ENCODE measurements at places on chromosomes 4 and X.

GRCh38 chr4:76674983-76675382, 223.0 kb downstream of the SOWAHB start:
- DNase-seq, result no peak

DNA sequence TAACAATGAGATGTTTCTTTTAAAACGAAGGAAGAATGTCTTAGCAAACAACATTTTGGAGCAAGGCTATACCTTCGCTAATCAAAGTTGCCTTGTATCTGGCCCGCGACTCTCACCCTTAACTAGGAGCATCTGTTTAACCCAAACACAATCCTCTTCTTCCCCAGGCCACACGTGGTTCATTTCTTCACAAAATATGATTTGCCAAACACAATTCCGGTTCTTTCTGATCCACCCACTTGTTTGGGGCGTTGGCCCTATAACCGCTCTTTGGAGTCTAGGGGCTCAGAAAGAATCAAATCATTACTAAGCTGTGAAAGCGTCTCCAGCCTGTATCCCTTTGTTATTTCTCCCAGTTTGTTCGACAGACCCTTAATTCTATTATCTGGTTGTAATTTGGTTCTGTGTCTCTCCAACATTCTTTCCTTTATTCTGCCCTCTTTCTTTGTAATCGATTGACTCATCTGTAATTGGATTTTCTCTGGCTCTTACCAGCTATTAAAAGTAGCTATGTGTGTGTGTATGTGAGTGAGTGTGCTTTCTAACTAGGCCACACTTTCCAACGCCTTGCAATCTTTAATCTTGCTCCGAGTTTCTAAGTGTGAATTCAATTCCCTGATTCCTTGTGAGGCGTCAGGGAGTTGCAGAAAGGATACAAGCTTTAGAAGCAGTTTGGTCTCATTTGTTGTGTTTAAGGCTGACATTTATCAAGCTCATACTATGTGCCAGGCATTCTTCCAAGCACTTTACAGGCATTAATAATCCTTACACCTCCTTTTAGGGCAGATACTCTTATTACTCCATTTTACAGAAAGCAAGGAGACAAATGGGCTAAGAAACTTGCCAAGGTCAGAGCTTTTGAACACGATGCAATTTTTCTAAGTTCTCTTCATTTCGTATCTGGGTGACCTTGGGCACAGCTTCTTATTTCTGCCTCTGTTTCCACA, 138.6 kb upstream of the CPEB2 start:
- DNase-seq, result no peak

DNA sequence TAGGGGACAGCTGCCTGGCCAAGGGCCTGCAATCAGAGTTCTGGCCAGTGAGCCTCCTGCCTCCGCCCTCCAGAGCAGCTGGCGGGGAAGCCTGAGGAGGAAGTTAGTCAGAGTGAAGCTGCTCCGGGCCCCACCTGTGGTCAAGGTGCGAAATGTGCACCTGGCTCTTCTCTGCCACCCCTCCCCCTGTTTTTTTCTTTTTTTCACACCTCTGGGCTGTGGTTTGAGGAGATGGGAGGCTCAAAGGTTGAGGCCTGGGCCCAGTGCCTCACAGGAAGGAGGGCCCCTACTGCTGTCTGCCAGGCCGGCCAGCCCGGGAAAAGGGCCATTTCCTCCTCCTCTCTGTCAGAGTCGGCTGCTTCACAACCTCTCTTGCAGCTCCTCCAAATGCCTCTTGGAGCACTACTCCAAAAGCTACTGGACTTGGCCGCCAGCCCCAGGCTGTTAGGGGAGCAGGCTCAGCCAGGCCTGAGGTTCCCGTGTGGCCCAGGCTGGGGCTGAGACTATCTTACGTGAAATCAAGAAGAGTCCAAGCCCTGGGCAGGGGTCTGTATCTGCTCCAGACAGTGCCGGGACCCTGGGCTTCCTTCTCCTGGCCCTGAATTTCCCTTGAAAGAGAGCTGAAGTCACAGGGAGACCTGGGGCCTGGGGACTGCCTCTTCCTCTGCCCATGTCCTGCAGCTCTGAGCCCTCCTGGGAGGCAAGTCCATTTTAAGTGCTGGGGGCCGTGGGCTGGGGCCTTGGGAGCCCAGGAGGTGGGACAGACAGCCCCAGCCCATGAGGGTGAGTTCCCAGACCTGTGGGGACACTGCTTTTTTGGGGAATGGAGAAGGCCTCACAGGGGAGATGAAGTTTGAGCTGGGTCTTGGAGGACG, 4.5 kb upstream of the CXCR3 start:
- peak; percentile 80 for DNase-seq

DNA sequence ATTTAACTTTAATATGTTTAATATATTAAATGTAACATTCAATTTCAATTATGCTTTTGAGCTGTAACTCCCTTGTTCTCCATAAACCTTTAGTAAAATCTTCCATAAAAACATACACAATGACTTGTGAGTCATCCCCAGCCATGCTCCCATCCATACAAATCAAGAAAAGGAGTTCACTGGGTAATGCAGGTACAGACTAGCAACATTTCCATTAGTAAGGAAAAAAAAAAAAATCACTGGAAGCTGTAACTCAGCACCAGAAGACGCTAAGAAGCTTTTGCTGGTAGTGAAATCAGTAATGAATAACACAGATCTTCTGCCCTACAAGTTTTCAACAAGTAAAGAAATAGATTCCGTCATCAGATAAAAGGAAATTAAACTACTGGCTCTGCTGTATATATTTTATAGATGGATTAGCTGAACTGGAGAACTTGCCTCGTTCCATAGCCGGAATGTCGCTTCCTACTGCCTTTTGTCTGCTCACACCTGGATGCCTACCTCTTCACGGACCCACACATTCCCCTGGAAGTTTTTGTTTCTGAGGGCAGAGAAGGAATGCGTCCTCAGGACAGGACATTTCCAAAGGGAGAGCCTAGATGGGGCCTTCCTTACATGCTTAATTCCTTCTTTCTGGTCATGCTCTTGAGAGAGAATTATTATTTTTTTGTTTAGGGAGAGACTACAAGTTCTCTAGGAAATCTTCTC, 298.4 kb upstream of the ANKRD50 start:
- no peak for DNase-seq

DNA sequence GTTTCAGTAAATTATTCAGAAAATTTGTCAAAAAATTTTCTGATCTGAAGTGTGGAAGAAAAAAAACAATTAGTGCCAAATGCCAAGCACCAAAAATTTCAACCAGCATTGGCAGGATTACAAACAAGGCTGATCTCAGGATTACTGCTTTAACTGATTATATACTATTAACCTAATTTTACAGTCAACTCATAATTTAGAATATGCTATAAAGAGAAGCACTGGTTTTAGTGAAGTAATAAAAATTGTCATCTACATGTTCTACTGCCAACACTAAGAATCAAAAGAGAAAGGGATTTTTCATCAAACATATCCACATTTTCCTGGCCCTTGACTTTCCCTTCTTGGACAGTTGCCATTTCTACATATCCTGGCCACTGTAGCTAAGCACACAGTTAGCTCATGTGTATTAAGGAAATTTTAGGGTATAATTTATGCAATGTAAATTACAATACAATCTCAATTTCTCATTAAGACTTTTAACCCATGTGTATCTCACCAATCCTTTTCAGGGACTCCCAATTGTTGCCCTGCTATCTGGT, 33.8 kb downstream of the THOC2 start:
- DNase-seq, result no peak

GRCh38 chr4:137980641-137981040, 261.5 kb downstream of the SLC7A11 start:
- no peak for DNase-seq

DNA sequence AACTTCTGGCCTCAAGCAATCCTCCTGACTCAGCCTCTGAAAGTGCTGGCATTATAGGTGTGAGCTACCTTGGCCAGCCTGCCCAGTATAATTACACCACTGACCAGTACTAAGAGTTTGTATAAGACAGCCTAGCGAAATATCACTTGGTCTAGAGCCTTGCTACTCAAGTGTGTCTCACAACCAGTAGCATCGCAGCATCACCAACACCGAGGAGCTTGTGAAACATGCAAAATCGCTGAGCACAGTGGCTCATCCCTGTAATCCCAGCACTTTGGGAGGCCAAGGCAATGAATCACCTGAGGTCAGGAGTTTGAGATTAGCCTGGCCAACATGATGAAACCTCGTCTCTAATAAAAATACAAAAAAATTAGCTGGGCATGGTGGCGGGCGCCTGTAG, 102.0 kb upstream of the GATB start:
- DNase-seq, result no peak

DNA sequence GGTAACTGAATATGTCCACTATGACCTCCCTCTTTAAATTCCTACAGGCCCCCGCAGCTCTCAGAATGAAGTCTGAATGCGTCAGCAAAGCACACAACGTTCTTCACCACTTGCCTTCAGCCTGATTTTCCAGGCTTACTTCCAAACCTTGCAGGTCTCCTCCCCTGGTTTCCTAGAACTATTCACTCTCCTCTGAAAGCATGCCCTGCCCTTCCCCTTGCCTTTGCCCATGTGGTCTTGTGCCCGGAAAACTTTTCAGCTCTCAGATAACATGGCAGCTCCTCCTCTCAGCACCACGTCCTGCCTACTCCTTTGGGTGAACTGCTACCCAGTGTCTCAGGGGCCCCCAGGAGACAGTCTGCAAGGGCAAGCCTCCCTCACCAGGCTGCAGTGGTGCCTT, 268.5 kb upstream of the LDB2 start:
- no peak for DNase-seq
